ENCODE measurements at places on chromosomes 16 and 17.

GRCh38 chr17:9004132-9004960, 17.0 kb upstream of the NTN1 start:
- no peak for DNase-seq

- no peak for DNase-seq
Observed at GRCh38 chr17:17515934-17516930, 20.0 kb upstream of the RASD1 start.

- no peak for DNase-seq
Observed at GRCh38 chr16:24198807-24199533, 57.2 kb upstream of the CACNG3 start.

DNA sequence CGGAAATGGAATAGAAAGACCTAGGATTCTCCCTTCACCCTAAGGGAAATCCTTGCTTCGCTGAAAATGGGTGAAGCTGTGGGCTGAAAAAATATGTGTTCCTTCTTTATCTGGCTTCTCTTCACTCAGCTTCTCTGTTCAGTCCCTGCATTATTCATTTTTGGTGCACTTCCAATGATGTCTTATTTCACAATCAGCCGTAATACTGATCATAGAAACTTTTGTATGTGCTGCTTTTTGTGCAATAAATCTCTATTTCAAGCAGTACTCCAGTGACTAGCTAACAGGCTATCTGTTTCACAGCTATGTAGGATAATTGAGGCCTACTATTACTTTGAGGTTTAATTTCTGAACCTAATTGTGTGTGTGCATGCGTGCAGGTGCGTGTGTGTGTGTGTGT, 144.6 kb downstream of the FOXL1 start:
- no peak for DNase-seq

DNA sequence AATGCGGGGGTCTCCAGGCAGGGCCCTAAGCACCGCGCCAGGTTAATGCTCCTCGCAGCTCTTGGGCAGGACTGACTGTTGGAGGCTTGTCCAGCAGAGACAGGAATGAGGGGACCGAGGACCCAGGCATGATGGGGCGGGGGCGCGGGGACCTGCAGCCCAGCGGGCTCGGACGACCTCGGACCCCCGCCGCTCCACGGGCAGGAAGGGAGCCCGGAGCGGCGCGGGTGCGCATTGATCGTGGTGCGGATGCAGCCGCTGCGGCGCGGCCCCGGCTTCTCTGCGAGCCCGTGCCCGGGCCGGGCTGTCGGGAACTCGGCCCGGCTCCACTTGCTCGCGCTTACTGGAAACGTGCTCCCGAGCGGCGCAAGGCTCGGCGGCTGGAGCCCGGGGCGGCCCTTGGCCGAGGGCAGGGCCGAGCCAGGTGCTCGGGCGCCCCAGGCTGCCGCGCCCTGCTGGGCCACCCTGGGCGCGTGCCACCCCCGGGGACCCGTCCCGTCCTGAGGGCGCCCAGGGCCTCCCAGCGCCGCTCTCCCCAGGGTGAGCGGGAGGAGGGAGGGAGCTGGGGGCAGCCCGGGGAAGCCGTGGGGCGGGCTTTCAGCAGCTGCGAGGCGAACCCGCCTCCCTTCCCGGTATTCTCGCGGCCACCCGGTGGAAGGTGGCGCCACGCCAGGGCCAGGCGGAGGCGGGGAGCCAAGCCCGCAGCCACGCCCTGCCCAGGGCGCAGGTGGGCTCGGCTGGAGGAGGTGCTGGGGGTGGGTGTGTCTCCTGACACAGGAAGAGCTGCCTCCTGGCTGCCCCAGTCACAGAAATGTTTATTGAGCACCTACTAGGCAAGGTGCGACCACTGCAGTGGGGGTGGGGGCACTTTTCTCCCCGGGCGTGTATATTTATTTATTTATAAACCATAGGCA, 45.9 kb downstream of the SOCS3 start:
- DNase-seq = peak; percentile 45

DNA sequence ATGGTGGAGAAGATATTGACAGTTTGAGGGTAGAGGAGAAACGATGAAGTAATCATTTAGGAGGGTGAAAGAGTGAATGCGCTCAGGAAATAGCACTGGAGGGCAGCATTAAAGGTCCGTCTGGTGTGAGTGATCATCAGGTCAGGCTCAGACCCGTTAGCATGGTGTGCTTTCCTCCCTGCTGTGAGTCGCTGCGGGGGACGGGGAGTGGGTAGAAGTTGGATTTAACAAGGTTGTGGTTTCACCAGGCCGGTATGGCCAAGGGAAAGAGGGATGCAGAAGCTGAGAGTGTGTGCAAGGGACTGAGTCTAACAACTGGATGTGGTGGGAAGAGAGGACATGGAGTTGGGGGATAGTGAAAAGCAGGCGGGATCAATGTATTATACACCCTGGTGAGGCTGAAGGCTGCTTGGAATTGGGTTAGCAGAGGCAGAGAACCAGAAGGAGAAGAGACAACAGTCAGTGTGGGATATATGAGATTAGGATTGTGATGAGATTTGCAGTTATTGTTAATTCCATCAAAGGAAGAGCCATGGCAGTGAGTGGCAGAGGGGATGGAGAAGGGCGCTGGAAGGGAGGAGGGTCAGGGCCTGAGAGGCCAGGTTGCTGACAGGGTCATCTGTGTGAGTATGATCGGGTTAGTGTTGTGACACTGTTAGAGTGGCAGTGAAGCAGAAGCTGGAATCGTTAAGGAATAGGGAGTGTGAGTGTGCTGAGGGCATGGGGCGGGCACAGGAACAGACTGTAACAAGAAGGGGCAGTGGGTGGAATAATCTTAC, 59.0 kb upstream of the TBX2 start:
- DNase-seq = no peak

- DNase-seq = no peak
Observed at GRCh38 chr16:23119570-23119969, 29.7 kb downstream of the USP31 start.

DNA sequence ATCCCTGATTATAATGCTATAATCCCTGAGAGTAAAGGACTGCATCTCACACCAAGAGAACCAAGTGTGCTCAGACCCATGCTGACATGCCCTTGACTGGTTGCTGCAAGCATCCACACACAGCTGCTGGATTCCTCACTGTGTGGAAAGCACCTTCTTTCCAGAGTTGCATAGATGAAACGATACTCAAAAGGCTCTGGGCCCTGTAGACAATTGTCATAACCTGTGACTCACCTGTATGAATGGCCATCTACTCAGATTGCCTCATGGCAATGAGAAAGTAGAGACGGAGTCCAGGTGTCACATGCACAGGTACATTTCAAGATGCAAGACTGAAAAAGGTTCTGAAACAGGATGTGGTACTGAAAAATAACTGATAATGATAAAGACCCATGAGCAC, 58.1 kb downstream of the MPHOSPH6 start:
- no peak for DNase-seq

DNA sequence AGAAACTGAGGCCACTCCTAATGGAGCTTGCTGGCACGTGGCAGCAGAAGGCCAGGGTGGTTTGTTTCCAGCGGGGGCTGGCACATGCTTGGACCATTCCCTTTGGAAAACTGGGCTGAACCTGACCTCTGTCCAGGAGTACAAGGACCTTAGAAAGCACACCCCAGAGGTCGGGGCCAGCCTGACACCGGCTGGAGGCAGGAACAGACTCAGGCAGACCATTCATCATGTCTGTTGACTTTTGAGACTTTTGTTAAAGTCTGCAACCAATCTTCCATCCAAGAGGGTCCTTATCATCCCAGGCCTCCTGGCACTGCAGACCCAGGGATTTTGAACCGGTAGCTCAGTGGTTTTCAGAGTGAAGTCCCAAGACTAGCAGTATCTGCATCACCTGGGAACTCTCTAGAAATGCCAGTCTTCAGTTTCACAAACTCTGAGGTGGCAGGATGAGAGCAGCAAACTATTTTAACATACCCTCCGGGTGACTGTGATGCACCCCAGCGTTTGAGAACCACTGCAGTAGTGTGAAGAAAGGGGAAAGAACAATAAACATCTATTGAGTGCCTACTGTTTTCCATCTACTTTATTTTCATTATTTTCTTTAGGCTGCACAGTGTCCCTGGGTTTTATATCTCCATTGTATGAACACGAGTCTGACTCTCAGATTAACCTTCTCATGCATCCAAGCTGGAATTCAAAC, 145.3 kb upstream of the PLCG2 start:
- no peak for DNase-seq

DNA sequence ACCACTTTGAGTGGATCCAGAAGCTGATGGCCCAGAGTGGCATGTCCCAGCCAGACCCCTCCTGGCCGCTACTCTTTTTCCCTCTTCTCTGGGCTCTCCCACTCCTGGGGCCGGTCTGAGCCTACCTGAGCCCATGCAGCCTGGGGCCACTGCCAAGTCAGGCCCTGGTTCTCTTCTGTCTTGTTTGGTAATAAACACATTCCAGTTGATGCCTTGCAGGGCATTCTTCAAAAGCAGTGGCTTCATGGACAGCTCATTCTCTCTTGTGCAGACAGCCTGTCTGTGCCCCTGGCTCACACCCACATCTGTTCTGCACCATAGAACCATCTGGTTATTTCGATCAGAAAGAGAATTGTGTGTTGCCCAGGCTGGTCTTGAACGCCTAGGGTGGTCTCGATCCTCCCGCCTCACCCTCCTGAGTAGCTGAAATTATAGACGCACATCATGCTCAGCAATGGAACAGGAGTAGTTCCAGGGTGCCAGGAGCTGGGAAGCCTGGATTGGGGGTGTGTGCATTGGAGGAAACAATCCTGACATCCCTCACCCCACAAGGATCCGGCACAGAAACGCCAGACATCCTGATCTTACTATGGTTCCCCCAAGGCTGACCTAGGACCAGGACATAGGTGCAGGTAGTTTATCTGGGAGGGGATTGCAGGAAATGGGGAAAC, 4.6 kb downstream of the PRSS21 start:
- DNase-seq = no peak

GRCh38 chr17:48107137-48108055, at the start of gene SNX11:
Gene SNX11 (plus strand): TSS chr17:48107766. CDS start chr17:48112044, 4,278 bp downstream.
- peak; percentile 85 for DNase-seq

- no peak for DNase-seq
Observed at GRCh38 chr17:38958326-38958725, 8.9 kb downstream of the FBXO47 start.

GRCh38 chr17:20071824-20072691, 62.9 kb downstream of the SPECC1 start:
- peak; percentile 16 for DNase-seq

GRCh38 chr17:74862108-74862901, 2.6 kb upstream of the GRIN2C start:
- DNase-seq = peak; percentile 61

GRCh38 chr17:7328840-7329373, at the start of gene NEURL4:
Gene NEURL4 (minus strand): TSS chr17:7329335. CDS start chr17:7329312, 23 bp downstream.
- DNase-seq = no peak

DNA sequence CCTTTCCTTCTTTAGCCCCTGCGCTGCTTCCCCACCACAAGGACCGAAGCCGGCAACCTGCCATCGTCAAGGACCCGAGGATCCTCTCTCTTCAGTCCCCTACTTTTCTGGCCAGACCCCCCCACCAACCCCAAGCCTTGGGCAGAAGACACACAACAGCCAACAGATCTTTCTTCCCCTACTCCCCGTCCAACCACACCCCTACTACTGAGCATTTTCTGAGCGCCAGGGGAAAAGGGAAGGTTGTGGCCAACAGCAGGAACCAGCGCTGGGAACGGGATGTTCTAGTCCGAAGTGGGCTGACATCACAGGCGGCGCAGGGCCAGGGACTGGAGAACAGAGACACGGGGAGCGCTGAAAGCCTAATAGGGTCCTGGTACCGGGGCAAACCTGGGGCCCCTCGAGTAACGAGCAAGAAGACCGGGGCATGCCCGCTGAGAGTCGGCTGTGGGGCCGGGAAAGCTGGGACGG, 528 bp downstream of the PER1 start:
- peak; percentile 34 for DNase-seq

- DNase-seq = no peak
Observed at GRCh38 chr17:12709063-12709462, 43.4 kb downstream of the MYOCD start.

GRCh38 chr17:42111871-42112551, 503 bp downstream of the DHX58 start:
- no peak for DNase-seq

DNA sequence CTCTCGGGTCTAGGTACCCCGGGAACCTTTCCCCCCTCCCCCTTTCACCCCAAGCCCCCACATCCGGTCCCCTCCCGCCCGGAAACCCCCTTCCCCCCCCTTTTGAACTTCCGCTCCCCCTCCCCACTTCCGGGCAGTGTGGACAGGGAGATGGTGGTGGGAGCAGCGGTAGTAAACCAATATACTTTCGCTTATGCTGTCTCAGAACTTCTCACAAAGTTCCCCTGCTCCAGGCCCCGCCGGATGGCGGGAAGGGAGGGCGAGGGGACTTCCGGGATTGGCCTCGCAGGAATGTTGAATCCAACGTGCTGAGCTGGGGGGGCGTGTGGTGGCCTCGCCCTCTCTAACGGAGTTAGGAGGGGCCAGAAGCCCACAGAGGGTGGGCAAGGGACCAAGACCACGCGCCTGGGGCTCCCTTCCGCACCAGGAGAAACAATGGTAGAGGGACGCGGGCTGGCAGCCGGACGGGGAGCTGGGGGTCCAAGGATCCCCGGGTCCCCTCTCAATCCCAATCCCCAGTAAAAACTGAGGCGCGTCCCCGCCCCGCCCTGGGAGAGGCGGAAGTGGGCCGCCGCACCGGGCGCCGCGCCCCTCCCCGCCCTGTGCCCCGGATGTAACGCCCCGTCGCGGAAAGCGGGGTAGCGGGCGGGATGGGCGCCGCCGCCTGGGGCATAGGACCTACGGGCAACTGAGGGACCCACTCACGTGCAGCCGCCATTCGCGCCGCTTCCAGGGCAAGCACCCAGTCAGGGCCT, 742 bp downstream of the PFN1 start:
- DNase-seq = peak; percentile 45

DNA sequence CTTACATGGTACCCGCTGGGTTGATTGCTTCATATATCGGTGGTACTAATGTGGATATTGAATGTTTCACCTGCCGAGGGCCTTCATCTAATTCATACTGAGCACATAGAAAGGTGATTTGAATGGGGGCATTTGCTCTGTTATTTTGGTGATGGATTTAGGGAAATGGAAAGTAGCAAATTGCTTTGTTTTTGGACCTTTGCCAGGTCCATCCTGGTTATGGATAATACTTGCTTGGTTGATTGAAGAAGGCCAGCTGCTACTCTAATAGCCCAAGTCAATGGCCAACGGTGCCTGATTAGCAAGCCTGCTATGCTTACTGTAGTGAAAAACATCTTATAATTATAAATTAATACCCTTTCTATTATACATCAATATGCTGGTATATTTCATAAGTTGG, 253.6 kb downstream of the CDH13 start:
- peak; percentile 60 for DNase-seq

DNA sequence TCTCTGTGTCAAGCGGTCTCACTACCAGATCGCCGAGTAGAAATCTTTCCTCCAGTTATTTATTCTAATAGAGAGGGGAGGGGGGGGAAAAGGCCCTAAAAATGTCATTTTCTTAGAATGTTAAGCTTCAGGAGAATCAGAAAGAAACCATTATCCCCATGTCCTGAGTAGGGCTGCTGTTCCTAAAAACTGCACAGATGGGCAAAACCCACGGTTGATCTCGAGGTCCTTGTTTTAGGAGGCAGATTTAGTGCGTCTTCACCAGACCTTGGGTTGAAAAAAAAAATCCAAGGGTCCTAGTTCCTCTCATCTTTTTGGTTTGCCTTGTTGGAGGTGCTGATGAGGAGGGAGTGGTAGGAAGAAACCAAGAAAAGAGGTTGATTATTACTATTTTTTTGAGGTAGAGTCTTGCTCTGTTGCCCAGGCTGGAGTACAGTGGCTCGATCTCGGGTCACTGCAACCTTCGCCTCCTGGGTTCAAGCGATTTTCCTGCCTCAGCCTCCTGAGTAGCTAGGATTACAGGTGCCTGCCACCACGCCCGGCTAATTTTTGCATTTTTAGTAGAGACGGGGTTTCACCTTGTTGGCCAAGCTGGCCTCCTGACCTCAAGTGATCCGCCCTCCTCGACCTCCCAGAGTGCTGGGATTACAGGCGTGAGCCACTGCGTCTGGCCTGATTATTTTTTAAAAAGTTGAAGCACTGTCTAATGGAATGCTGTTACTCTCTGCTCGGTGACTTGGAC, 1.4 kb downstream of the CBFB start:
- no peak for DNase-seq
